Stimulated activated CD8-positive, alpha-beta memory T cell treated with anti-CD3 and anti-CD28 coated beads, Interleukin-7, amount 100 ng/mL, for 48 hours (primary cell): ENCODE measurements at places on chromosomes 3 and 15.
A peak's percentile ranks its signal among the peaks of the same experiment; 100 is the strongest.

- DNase-seq = no peak
These were observed 8.7 kb upstream of the PDZRN3 start for GRCh38 chr3:73633453-73633852.

DNA sequence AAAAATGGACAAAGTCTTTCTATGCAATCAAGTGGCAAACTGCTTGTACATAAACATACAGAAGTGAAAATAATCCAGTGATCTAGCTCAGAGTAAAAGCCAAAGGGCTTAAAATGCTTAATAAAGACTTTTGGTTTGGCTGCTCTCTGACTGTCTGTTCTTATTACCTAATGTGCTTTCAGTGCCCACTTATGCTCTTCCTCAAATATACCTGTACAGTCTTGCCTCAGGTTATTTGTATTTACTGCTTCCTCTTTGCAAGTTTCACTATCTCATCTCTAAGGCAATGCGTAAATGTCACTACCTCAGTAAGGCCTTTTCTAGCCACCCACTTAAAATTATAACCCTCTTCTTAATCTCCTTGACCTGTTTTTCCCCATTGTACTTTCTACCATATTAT lies 171.8 kb downstream of the EPHA6 start:
- DNase-seq = no peak

DNA sequence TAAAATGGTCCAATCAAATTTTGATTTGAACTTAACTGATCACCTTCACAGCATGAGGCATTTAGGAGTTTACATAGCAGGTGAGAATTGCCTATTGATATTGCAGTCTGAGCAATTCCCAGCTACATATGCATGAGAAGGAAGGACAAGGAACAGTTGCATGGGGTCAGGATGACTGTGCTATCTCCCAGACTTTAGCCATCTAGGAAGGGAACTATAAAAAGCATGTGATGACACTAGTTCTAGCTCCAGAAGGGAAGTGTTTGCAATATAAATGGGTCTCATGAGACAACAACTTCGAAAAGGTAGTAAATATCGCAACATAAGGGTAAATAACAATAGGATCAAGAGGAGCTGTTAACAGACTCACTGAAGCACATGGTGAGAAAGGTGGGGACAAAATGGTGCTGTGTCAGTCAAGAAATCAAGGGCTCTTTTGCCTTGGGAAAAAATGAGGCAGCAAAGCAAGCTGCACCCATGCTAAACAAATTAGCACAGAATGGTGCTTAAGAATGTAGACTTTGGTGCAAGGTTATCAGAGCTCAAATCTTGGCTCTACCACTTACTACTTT lies 90.4 kb upstream of the SLC2A2 start:
- no peak for DNase-seq

DNA sequence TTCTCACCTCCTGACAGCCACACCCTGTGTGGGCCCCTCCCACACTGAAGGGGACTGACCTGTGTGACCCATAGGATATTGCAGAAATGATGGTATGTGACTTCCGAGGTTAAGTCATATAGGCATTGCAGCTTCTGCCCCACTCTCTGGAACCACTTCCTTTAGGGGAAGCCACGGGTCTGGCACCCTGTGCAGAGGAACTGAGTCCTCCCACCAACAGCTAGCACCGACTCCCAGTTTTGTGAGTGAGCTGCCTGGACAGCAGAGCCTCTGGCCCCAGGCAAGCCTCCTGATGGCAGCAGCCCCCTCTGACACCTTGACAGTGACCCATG lies 24.6 kb upstream of the SLC6A6 start:
- peak; percentile 13 for DNase-seq

- no peak for DNase-seq
These were observed 96.5 kb downstream of the FSIP1 start for GRCh38 chr15:39685999-39686613.

DNA sequence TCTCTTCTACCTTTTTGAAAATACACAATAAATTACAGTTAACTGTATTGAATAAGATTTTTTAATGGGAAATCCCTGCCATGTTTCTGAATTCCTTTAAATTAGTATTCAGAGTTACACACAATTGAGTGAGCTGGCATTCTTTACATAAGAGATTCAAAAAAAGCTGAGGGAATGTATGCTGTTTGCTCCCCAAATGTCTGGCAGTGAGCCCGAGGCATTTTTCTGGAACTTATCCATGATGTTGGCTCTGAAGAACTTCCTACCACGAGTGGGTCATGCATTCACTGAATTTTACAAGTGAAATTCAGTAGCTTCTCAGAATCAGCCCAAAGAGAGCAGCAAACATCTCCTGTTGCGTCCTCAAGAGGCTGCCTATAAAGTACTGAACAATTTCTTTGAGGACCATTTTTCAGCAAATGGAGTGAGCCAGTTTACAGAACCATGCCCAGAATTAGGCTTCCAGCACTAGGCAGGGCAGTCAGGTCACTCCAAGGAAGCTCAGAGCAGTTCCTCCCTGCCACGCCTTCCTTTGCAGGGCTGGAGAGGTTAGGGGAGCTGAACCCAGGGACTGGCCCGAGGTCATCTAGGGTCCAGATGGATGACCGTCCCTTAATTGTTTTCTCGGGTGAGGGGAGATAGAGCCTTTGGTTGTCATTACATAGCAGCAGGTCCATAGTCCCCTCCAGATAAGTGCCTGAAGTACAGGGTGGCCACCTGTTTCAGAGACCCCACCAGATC lies 21.2 kb downstream of the GABRA5 start:
- no peak for DNase-seq
